GM03348 (cell line): ENCODE measurements at places on chromosomes 7 and 10.

DNA sequence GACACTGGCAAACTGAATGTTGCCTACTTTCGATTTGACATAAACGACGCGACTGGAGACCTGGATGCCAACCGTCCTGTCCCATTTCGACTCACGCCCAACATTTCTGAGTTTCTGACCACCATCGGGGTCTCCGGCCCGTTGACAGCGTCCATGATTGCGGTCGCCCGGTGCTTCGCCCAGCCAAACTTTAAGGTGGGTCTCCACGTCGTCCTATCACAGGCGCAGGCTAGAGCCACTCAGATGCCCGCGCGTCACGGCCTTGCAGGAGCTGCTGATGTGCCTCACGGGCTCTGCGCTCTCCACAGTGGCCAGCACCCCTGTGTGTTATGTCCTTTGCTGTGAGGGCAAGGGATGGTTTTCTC, 132.6 kb downstream of the SMURF1 start:
- DNase-seq = no peak

DNA sequence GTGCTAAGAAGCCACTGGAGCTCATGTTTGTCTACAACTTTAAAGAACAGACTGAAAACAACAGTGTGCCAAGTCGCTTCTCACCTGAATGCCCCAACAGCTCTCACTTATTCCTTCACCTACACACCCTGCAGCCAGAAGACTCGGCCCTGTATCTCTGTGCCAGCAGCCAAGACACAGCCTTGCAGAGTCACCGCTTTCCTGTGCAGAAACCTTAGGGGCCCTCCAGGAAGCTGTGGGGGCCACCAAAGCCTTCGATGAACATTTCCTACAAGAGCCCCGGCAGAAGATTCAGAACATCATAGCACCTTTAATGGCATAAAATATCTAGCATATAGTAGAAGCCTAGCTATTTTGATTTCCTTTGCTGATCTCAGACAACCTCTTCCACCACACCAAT, 88.0 kb upstream of the PRSS58 start:
- DNase-seq = no peak

DNA sequence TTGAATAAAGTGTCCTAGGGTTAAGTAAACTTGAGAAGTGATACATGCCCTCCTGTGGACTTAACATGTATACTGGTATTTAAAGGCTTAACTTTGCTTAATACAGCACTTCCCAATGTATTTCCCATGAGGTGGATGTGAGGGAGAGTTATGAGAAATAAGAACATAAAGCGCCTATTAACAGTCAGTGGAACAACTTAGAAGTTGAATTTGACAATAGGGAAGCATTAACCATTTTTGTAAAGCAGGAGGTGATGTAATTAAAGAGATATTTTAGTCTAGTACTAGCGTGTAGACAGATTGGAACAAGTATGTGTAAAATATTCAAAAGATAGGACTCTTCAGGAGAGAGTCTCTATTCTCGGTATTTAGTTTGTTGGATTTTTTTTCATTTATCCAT, 322.4 kb downstream of the GPR158 start:
- DNase-seq = no peak

DNA sequence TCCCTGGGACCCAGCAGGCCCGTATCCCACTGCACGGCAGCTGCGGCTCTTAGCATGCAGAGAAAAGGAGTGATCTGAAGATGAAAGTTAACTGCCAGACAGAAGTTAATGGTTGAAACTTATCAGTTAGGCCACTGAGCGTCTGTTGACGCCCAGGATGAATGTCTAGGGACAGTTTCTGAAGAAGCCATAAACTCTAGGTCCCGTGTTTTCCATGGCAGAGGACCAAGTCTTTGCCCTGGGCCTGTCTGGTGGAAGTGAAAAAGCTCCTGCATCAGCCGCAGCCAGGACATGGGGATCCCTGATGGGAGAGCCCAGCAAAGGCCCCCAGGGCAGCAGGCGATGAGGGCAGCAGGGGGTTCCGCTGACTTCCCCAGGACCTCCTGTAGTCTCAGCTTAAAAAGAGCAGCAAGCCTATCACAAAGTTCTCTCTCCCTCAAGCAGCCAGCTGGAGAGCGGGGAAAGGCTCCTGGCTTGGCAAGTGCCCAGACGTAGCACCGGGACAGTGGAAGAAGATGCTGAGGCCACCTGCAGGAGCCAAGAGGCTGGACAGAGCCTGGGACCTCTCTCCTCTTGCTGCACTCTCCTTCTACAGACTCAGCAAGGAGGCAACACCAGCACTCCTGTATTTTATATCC, 79.6 kb downstream of the TNS3 start:
- DNase-seq = no peak

GRCh38 chr7:98215561-98216495, 4.6 kb downstream of the BHLHA15 start:
- no peak for DNase-seq

DNA sequence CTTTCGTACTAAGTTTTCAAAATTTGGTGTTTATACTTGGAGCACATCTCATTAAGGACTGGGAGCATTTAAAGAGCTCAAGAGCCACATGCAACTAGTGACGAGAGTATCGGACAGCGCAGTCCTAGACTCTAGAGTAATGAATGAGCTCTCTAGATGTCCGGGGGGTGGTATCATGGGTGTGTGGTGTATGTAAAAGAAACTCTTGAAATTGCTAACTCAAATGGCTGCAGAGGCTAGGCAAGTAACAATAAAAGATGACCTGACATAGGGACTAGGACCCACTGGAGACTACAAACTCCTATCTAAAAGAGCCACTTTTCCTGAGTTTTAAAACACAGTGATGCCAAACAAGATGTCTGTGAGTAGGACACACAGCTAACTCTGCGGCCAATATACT, 14.0 kb downstream of the MYOZ1 start:
- no peak for DNase-seq

- no peak for DNase-seq
Observed at GRCh38 chr10:70093335-70093944, 39.2 kb downstream of the AIFM2 start.

GRCh38 chr7:120857588-120858573, at the start of gene TSPAN12:
Gene TSPAN12 (minus strand): TSS chr7:120858144. CDS start chr7:120856763, 1,381 bp downstream.
- DNase-seq = peak; percentile 92

- peak; percentile 40 for DNase-seq
Observed at GRCh38 chr7:97024209-97025129, at the start of gene DLX5. Gene DLX5 (minus strand): TSS chr7:97024831. CDS start chr7:97024623, 208 bp downstream.

GRCh38 chr7:157250605-157251228, 86.1 kb upstream of the DNAJB6 start:
- DNase-seq = peak; percentile 58

GRCh38 chr10:32105782-32106382, 49.7 kb upstream of the KIF5B start:
- no peak for DNase-seq

- peak; percentile 42 for DNase-seq
Observed at GRCh38 chr7:68892236-68892635, 706.0 kb upstream of the AUTS2 start.

DNA sequence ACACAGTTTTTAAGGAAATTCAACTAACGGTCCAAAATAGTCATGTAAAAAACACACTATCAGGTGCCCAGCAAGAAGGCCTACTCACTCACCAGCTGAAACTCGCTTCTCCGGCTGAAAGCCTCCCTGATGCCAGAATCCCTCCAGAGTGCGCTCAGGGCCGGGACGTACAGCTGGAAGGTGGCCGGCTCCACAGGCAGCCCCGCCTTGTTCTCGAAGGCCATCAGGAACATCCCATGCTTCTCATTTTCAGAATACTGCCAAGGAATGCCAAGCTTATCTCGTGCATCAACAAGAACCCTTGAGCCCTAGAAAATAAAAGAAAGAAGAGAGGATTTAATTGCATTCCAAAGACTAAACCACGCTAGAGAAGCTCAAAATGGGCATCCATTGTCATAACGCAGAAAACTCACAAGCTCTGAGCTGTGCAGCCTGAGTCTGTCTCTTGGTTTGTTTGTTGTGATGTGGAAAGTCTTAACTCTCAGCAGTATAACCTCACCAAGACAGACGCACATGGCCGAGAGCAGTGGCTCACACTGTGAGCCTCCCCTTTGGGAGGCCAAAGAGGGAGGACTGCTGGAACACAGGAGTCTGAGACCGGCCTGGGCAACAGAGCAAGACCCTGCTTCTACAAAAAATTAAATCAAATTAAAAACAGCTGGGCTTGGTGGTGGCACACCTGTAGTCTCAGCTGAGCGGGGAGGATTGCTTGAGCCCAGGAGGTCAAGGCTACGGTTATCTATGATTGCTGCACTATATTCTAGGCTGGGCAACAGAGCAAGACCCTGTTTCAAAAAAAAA, 49.1 kb downstream of the GNA12 start:
- no peak for DNase-seq

GRCh38 chr10:77711683-77712049, 74.1 kb upstream of the KCNMA1 start:
- DNase-seq = no peak

DNA sequence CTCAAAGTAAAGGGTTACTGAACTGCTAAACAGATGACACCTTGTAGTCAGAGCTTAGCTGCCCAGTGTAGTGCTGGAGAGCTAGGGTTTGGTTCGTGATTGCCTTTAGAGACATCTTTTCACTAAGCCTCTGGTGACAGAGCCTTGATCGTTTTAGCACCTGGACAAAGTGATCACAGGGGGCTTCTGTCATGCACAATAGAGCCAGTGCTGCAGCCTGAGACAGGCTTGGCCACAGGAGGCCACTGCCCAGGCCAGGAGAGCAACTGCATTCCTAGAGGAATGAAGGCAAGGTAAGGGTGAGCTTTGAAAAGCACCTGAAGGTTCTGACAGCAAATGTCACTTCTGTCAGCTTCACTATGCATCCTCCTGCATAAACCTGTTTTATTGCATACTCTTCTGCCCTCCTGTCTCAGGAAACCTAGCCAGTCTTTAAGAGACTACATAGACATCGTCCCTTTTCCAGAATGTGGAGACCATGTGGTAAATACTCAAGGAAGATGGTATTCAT, 122.9 kb downstream of the NPY start:
- no peak for DNase-seq

- DNase-seq = no peak
Observed at GRCh38 chr10:48780341-48780740, 95.7 kb downstream of the WDFY4 start.

GRCh38 chr7:148717266-148717793, 18.6 kb downstream of the CUL1 start:
- no peak for DNase-seq

GRCh38 chr7:14040528-14040927, 51.1 kb upstream of the ETV1 start:
- DNase-seq = no peak

DNA sequence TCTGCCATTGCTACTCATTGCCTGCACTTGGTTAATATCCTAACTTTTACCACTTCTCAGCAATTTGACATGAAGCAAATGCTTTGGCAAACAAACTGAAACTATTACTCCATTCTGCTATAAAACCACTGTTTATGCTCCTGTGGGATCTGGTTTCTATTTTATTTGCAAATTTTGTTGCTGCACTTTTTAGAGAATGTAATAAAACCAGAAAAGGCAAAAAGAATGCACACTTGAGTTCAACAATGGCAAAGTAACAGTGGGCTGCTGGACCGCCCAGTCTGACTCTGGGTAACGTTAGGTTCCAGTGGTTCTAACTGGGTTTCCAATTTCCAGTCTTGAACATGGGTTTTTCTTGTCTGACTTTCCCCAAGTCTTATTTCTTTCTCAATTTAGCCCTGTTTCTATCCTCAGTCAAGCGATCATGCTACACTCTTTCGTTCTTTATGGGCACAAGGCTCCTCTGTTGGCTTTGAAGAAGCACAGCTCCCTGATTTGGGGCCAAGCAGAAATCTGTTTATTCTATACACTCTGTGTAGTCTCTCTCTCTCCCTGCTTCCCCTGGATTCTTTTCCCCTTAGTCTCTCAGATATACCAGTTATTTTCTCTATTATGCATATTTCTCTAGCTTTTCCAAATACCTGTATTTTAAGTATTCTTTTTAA, 129.2 kb upstream of the FAM3C start:
- DNase-seq = no peak

DNA sequence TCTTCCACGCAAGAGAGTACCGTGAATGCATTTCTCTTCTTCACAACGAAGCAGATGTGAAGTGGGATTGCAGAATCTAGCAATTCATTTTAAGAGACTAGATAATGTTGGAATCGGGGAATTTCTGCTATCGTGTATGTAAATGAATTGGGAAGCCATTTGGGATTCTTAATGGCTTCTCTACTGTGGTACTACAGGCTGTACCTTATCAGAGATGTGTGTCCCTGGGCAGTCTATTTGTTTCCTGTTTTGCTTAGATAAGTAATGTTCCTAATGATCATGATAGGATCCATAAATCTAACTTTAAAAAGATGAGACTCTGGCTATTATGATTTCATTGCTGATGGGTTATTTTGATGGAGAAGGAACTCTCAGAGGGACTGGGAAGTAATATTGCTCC, 320.6 kb downstream of the REEP3 start:
- no peak for DNase-seq
